ENCODE measurements at places on chromosomes 7 and 10.

DNA sequence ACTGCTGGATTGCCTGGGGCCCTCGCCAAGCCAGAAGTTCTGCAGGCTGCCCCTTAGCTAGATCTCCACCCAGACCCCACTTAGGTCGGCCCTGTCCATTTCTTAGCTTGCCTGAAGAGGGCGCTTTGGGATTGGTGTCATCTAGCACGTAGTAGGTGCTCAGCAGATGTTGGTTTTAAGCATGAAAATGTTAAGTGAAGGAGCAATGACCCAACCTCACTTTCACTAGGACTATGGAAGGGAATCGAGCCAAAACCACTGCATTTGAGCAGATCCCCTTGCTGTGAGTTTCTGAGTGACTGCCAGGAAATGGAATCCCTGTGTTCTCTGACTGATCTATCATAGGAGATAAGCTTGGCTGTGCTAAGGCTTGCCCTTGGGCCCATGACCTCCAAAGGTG is 131.7 kb upstream of the EEPD1 start:
- peak; percentile 23 for DNase-seq

DNA sequence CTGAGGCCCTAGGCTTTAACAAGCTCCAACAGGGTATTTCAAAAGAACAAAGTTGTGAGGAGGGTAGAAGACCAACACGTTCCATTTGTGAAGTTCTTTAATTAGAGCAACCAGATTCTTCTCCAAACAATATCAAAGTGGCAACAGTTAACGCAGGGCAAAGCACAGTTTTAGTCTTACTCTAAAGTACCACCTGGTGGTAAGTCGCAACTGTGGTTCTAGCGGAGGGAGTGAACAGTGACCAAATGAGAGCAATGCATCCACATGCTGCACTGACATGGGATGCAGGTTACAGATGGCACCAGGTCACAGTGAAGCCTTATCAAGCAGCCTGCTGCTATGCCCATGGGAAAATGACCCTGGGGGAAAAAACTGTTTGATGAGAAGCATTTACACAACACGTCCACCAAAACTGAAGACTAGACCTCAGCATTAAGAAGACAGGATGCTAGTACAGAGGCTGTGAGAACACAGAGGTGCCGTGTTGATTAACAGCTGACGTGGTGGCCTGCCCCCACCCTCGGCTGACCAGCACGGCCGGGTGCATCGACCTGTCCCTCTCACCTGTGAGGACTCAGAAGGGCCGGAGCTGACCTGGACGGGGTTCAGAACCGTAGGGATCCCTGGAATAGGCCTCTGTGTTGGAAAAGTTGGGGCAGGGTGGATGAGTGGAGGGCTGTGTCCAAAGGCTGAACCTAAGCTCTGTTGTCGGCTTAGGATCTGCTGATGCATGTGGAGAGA is 211.2 kb downstream of the GLI3 start:
- DNase-seq = no peak

DNA sequence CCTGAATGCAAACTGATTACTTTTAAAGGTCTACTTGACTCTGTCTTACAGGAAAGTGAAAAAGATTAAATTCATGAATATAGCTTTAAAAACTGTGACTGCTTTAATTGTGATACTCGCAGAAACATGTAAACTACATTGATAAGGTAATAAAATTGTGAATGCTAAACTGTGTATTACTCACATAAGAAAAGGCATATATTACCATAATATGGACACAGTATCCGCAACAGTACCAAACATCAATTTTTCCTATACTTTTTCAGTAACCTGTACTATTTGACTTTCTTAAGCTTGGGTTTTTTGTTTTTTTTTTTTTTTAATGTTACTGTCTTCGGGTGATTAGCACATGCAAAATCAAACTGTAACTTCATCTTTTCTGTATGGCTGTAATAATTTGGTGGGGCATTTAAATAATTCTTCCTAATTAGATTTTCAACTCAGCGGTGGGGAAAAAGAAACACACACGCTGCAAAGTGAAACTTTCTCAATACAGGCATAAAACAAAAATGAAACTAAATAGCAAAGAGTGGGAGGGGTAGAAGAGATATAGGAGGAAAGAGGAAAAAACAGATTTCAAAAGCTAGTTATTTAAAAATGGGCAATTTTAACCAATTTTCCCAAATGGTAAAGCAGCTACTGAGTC is 23.2 kb downstream of the NT5C3A start:
- no peak for DNase-seq

GRCh38 chr7:155545348-155545747 is 1.0 kb downstream of the CNPY1 start:
- DNase-seq = no peak

DNA sequence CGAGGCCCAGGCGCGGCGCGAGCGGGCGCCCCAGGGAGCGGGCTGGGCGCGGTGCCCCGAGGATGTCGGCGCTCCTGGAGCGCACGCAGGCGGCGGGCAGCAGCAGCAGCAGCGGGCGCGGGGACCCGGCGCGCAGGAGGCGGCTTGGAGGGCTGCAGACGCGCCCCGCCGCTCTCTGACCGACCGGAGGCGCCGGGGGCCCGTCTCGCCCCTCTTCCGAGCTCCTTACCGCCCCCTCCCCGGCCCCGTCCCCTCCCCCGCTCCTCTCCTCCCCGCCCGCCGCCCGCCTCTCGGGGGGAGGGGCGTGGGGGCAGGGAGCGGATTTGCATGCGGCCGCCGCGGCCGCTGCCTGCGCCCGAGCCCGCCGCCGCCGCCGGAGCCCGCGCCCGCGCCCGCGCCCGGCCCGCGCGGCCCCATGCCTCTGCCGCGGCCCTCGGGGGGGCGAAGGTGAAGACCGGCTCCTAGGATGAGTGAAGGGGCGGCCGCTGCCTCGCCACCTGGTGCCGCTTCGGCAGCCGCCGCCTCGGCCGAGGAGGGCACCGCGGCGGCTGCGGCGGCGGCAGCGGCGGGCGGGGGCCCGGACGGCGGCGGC is at the start of gene NRG3:
Gene NRG3 (plus strand): TSS at position 320 of the 592 bp plus-strand sequence.
- peak; percentile 1 for DNase-seq

- DNase-seq = no peak
Measured at GRCh38 chr7:73741600-73741999, 3.0 kb upstream of the ABHD11 start.

DNA sequence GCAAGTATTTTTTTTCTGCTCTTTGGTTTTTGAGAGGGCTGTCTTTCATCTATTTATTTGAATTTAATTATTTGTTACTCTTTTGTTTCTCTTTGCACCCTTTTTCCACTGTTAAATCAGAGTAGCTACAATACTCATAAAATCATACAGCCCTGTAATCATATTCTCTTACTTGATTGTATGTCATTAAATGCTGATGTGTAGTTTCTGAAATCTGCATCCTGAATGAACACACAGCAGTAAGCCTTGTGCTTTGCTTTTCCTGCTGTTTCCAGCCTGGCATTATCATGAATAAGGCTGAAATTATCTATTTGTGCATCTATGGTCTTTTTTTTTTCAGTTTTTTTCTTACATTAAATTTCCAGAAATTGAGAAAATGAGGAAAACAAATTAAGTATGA is 4.1 kb downstream of the LRRC18 start:
- no peak for DNase-seq

DNA sequence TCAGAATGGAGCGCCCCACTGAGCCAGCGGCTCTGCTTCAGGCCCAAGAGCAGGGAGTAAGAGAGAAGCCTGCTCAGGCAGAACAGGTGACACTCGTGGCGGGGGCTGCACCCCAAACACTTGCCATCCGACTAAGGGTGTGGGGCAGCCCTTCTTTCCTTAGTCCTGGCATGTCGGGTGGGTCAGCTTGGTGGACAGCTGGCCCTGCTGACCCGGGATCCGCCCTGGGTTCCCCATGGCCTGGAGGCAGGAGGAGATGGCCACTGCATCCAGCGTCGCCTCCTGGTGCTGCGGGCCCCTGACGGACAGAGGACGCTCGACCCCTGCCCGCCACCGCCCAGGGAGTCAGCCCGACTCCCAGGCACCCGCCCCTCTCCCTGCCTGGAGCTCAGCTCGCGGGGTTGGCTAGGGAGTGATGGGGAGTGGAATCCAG is 1.2 kb upstream of the PAOX start:
- no peak for DNase-seq

DNA sequence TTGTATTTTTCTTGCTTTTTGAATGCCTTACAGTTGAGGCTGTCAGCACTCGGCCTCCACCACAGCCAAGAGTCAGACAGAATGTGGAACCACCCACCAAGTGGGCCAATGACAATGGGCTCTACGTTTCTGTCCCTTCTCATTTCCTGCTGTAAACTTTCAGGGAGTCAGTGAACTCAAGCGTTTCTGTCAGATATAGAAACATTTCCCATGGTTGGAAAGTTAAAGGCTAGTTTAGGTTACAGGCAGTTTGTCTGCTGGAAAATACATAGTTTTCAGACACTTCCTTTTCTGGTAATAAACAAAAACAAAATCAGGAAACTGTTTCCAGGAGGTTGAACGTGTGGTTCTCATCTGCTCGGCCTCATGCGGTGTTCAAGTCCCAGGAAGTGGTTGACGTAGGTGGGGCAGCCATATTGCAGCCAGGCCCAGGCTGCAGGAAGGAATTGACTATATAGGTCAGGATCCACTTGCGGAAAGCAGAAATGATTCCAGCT is 245.1 kb downstream of the CAMK1D start:
- peak; percentile 25 for DNase-seq

- no peak for DNase-seq
Measured at GRCh38 chr10:68121852-68122251, 12.6 kb downstream of the MYPN start.

- DNase-seq = no peak
Measured at GRCh38 chr10:120415709-120416330, 41.2 kb upstream of the PLPP4 start.

DNA sequence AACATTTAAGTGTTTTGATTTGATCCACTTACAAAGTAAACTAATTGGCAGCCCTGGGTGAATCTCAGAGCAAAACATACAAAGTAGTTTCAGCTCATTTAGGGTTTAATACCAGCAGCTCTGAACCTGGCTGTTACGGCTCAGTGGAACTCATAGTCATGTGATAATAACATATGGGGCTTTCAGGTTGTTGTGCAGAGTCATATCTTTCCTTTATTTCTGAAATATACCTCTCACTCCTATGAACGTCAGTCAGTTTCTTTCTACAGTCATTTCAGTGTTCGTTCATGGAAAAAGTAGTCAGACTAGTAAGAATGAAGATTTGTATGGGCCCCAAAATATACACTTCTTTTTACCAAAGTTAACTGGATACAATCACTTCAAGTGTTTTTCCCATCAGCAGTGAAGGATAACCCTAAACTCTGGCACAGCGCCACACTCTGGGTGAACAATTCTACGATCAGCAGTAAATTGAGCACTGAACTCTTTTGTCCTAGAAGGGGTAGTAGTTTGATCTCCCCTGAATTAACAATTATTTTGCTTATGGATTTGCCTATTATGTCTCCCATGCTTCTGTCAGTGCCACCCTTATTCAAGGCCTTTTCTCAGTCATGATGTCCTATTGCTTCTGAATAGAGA is 218.6 kb downstream of the THSD7A start:
- no peak for DNase-seq

- DNase-seq = no peak
Measured at GRCh38 chr10:4070921-4071660, 286.1 kb upstream of the KLF6 start.

DNA sequence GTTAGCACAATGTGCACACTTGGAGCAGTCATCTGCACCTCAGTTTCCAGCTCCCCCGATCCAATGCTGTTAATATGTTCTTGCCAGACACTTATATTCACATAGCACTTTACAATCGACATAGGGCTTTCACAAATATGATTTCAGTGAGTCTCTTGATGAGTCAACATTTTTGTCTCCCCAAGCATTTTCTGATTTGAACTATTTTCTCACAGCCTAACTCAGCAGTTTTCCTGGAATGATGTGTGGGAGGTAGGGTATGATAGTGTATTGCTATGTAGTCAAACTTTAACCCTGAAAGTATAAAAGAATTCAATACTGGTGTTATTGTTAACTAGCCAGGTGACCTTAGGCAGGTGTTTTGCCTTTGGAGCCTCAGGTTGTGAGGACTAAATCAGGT is 82.5 kb upstream of the LRGUK start:
- no peak for DNase-seq

DNA sequence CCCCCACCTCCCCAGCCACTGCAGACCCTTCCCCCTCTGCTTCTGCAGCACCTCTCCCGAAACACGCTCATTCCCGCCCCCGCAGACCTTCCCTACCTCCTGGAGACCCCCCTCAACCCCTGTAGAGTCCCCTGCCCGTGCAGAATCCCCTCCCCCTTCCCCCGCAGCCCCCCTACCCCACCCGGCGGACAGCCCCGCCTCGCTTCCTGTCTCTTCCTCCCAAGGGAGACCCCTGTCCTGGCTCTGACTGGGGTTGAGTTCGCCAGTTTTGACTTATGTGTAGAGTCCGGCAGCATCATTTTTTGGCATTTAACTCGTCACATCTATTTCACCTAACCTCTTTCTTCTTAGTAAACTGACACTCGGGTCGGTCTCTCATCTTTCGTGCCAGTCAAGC is 54.0 kb downstream of the ALOX5 start:
- DNase-seq = no peak

- DNase-seq = no peak
Measured at GRCh38 chr10:452512-453426, 236.7 kb downstream of the DIP2C start.

- peak; percentile 76 for DNase-seq
Measured at GRCh38 chr7:138981332-138982203, at the start of gene KIAA1549. Gene KIAA1549, minus strand, starts transcription at chr7:138981389. Its CDS starts 120 bp downstream, at chr7:138981269.

All from activated T-cell treated with anti-CD3 and anti-CD28 coated beads, Interleukin-2, amount 50 U/mL, for 72 hours (primary cell).